Fibroblast of skin of back (primary cell): ENCODE measurements at places on chromosomes 7 and 10.

GRCh38 chr10:24969841-24970281 is 17.5 kb upstream of the PRTFDC1 start:
- peak; percentile 65 for DNase-seq

GRCh38 chr7:158814637-158815036 is 14.7 kb downstream of the ESYT2 start:
- DNase-seq, result no peak

- DNase-seq, result peak; percentile 26
Measured at GRCh38 chr10:51700228-51700817, 928 bp upstream of the CSTF2T start.

- peak; percentile 24 for DNase-seq
Measured at GRCh38 chr10:11148142-11149028, 130.7 kb downstream of the CELF2 start.

DNA sequence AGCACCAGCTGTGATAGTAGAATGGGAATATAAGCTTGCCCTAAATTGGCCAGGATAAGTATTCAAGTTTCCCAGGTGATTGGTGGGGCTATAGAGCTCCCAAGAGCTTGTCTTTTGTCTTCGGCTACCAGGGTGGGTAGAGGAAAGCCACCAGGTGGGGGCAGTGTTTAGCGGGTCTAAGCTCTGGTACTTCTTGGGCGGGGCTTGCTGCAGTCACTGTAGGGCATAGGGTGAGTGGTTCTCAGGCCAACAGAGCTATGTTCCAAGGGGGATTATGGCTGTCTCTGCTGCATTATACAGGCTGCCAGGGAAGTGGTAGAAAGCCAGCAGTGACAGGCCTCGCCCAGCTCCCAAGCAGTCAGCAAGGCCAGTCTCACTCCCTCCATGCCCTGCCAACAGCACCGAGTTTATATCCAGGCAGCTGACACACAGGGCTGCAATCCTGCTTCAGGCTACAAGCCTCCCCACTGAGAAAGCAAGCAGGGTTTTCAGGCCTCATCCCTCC is 110.7 kb downstream of the ZNF467 start:
- DNase-seq, result peak; percentile 49

GRCh38 chr10:48939790-48940325 is at the start of gene LRRC18:
LRRC18 (minus strand) TSS chr10:48939840; CDS start chr10:48914155, 25,685 bp downstream.
- DNase-seq, result no peak

DNA sequence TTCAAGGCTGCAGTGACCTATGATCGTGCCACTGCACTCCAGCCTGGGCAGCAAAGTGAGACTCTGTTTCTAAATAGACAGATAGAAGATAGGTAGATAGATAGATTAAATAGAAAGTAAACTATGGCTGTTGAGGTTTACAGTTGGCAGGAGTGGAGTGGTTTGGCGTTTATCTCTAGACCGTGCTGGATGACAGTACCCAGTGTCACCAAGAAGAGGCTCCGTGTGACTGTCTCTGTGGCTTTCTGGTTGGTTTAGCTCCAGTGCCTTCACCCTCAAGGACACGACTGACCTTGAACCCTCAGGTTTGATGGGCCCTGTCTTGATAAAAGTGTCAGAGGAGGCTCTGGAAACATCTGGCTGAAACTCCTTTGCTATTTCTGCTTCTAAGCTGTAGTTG is 31.7 kb downstream of the CHST12 start:
- no peak for DNase-seq

GRCh38 chr10:97685395-97685958 is 1.6 kb downstream of the AVPI1 start:
- DNase-seq, result peak; percentile 30

DNA sequence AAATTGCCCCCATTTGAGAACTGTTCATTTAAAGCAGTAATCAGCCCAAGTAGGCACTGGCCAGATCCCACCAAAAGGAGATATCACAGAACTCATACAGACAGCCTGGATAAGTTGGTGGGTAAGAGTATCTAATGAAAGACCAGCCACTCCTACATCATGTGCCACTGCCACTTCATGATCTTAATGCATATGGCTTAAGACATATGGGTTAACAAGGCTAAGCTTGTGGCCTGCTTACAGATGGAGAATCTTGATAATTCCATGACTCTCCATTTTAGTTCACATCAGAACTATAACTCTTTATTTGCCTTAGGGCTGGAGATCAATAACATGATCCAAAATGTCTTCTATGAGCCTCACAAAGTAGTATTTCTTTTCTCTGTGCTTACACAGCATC is 6.8 kb upstream of the IFIT1B start:
- DNase-seq, result no peak

- DNase-seq, result no peak
Measured at GRCh38 chr10:49596493-49596809, 13.7 kb upstream of the SLC18A3 start.

- peak; percentile 88 for DNase-seq
Measured at GRCh38 chr7:80372415-80372814, 139.4 kb downstream of the GNAT3 start.

GRCh38 chr7:57203161-57203791 is 71.0 kb upstream of the ZNF479 start:
- no peak for DNase-seq

DNA sequence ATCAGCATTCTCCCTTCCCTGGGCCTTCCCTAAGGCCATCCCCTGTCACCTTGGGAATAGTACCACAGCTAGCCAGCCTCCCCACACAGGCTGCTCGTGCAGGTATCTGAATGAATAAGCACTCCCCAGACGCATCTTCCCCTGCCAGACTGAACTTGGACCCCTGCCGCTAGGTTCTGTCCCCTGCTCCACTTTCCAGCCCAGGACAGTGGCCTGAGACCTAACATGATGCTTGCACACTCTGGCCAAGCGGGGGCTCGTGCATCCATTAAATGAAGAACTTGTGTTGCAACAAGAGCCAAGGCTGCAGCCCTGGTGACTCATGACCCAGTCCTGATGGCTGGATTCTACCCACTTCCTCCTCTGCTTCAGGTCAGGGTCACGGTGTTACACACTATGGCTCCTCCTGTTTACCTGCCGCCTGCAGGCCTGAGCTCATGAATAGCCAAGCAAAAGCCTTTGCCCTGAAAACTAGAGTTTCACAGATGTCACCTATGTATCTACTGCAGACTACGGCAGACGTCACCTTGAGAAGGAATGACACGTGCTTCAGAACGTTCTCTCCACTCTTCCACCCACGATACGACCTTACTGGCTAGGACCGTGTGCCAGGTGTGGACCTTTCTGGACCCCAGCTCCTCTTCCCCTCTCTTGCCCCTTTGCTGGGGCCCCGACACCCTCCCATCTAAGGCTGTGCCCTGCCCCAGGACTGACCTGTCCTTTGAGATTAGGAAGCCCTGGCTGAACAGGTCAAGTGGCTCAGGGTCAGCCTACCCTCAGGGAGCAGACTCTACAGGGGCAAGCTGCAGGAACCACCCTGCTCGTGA is 6.5 kb downstream of the ASB13 start:
- DNase-seq, result peak; percentile 16

- no peak for DNase-seq
Measured at GRCh38 chr10:5406918-5407317, 2.3 kb upstream of the TUBAL3 start.
